CD4-positive, alpha-beta T cell (primary cell): ENCODE measurements at places on chromosomes 1 and 21.

- DNase-seq: no peak
Measured at GRCh38 chr1:94708299-94708685, 111.9 kb upstream of the SLC44A3 start.

- DNase-seq: no peak
Measured at GRCh38 chr1:220784751-220785150, 2.0 kb upstream of the MTARC1 start.

DNA sequence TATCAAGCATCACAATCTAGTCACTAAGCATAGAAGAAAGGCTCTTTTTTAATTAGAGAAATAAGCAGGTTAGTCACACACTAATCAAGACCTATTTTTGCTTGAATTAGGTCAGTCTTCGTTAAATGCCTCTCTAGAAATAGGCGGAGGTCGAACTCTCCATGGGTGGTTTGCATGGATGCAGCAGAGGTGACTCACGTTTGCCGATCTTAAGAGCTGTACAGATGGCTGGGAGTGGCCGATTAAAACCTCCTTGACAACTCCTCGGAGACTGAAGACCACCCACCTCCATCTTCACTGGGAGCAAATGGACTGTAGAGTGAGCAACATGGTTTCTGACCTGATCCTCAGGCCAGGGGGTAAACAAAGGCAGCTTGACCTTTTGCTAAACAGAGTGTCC lies 249.3 kb downstream of the ZNF648 start:
- DNase-seq: no peak

GRCh38 chr1:177082855-177083693 lies 81.4 kb downstream of the ASTN1 start:
- no peak for DNase-seq

DNA sequence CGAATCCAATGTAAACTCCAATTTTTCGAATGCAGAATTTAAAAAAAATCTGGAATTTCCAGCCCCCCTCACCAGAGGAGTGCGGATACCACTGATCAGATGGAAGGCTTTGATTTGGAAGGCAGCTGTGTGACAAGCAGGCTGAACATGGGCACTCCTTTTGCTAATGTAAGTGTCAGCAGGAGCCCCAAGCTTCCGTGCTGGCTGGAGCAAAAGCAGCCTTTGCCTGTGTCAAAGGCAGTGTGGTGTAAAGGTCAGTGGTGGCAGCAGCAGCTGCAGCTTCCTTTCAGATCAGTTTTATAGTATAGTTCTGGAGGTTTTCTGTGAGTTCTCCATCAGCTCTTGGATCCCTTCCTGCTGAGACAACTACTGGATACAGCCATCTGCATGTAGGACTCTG lies 259.9 kb downstream of the CTH start:
- no peak for DNase-seq

DNA sequence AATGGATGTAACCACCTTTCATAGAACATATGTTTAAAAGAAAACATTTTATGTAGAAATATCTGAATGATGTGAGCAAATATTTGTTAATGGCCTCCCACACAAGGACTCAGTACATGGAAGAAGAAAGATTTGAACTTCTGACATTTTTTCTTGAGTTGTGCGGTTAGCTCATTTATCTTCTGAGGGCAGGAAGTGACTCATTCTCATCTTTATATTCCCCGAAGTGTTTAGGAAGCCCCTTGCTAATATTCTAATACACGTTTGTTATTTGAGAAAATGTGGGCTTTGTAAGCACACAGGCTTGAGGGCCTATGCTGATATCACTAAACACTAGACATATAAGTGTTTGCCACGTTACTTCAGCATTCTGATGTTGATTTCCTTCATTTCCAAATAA lies 392.5 kb upstream of the PTBP2 start:
- DNase-seq: no peak

GRCh38 chr1:9472386-9473031 lies 66.8 kb upstream of the SLC25A33 start:
- DNase-seq: no peak

DNA sequence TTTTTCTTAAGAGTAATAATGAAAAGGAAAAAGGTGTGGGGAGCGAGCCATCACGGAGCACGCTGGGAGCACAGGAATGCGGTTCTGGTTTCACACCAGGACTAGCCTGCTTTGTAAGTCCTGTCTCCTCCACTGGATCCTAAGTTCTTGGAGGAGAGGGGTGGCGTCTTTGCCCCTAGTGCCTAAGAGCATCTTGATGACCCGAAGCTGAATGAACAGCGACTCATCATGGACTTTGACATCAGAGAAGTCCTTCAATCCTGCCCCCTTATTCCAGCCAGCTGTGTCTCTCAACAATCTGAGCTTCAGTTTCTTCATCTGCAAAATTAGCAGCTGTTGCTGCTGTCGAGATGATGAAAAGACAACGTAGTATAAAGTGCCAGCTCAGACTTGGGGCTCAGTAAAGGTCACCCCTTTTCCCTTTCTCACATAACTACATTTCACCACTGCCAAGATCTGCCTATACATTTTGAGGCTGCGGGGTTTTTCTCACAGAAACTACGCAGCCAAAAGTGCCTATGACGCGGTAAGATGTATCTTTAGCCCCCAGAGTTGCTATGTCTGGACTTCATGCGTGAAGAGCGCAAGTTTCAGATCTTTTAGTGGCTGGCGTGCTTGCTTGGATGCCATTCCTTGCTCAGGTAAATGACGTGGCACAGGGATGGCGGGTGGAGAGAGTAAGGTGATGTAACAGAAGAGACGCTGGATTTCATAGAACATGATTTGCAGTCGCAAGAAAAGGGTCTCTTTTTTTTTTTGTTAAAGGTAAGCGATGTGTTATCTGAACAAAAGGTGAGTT lies 4.9 kb upstream of the PRDM2 start:
- DNase-seq: no peak

DNA sequence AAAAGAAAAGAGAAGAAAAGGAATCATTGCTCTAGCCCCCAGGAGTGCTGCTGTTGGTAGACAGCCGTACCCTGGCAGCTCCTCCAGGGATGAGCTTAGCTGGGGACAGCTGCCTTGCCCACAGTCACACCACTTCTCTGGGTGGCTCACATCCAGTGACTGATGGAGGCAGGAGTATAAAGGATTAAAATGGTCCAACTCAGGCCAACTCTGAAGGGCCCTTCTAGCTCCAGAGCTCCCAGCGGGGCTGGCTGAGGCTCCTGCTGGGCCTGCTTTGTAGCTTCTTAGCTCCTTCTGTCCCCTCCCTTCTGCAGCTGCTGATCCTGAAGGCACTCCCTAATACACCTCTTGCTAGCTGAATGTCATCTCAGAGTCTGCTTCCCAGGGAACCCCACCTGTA lies 4.4 kb downstream of the CITED4 start:
- DNase-seq: no peak

DNA sequence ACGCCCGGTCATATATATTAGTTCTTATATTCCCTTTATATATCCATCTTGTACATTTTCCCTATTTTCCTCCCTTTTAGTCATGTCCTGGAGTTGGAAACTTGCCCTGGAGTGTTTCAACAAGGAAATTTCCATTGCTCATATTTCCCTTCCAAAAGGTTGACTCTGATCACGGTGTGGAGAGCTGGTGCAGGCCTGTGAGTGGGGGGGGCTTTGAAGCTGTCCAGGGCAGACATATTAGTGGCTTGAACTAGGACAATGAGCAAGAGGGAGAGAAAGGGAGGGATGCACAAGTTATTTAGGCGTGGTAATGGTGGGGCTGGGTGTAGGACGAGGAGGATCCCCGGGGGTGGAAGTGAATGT lies 30.4 kb upstream of the TMEM61 start:
- DNase-seq: no peak

- DNase-seq: no peak
Measured at GRCh38 chr1:36554323-36554628, 71.6 kb upstream of the CSF3R start.

DNA sequence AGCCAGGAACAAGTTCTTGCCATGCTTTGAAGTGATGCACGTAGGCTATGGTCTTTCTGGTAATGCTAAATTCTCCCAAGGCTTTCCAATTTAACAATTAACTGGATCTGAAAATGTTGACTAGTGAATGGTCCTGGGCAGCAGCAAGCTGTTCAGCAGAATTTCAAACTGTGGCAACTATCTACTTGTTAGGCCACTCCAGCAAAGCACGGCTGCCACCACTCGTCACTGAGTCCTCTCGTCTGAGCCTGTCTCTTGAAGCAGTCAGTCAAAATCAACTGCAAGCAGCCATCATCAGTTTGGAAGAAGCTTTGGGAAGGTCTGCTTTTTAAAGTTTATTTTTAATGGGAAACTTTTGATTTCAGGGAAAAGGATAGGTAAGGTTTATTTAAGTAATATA lies 6.1 kb downstream of the FLVCR1 start:
- no peak for DNase-seq

GRCh38 chr1:177275736-177276135 lies 105.0 kb downstream of the BRINP2 start:
- DNase-seq: no peak

- DNase-seq: no peak
Measured at GRCh38 chr1:177255411-177255810, 84.7 kb downstream of the BRINP2 start.

DNA sequence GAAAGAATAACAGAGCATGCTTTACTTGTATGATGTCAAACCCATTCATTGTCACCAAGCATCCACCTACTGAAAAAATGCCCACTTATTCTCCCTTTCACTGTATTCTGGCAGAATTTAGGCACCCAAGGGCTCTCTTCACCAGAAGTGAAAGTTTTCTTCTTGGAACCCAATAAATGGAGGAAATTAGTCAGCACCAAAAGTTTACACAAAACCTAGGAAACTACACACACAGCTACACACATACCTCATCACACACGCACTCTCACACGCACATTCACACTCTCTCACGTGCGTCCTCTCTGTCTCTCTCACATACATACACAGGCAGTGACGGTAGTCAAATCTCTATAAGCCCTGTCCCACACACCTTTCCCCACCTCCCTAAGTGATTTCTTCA lies 37.6 kb downstream of the MCOLN2 start:
- DNase-seq: no peak

- no peak for DNase-seq
Measured at GRCh38 chr1:147260956-147261355, 18.5 kb downstream of the CHD1L start.
